Substantia nigra (tissue), 51 donors: ENCODE measurements at places on chromosomes 7 and 10.

DNA sequence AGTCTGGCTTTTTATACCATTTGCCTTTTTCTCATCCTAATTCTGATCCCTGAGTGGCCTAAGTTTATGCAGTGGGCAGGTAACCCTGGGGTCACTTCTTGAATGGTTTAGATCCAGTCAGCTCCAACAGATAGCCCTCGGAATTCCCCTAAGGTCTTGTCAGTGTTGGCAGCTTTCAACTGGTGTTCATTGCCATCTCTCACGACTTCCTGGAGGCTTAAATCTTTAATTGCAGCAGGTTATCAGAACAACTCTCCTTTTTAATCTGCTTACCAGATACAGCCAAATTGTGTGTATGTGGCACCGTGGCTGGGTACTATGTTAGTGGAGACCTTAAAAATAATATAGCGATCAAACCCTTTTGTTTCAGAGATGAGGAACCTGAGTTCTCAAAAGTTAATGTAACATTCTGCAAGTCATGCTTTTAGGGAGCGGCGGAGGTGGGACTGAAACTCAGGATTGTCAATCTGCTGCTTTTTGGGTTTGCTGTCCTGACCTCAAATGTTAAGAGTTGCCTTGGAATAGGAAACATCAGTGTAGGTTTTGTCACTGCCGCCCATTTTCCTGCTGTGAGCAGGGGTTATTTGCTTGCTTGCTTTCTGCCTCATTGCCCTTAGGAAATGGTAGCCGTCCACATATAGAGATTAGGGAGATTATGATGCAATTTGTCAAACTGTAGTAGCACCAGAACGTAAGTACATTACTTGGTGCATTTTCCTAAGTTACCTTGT is 818 bp downstream of the DLD start:
- no peak for DNase-seq

GRCh38 chr10:126561921-126562680 is 108.4 kb downstream of the C10orf90 start:
- DNase-seq, result no peak

- no peak for DNase-seq
Measured at GRCh38 chr10:46025406-46025805, 5.0 kb downstream of the NCOA4 start.

GRCh38 chr7:34365011-34365410 is 293.0 kb upstream of the NPSR1 start:
- no peak for DNase-seq

GRCh38 chr10:127266431-127266830 is 70.0 kb upstream of the INSYN2A start:
- no peak for DNase-seq

DNA sequence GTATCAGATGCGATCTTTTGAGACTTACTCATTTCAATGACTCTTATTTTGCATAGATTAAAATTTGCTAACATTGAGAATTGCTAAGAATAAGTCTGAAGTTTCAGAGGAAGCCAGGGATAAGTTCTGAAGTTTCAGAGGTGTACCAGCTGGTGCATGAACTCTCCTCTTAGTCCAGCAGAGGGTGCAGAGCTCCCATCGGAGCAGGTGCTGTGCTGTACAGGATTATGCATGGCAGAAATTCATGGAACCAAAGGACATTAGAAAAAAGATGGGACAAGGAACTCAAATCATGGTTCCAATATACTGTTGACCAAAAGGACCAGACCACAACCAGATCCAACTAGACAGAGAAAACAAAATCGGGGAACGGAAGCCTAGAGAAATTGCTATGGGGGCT is 41.9 kb downstream of the MGAM2 start:
- no peak for DNase-seq

DNA sequence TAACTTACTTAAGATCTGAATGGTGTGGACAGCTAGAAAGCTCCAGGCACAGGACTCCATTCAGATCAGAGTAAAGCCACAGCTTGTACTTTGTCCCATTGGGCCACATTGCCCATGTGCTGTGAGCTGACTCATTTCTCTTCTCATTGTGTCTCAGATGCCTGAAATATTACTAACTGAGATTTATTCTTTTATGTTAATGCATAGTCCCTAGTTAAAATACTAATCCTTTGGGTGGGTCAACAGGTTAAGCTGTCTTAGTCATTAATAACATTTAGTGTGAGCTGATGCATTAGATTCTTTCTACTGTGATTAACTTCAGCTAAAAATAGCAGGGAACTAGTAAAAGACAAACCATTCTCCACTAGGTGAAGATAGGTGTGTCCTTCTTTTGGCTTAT is 104.7 kb upstream of the ARMC3 start:
- no peak for DNase-seq

GRCh38 chr10:43706166-43706565 is 57.5 kb upstream of the ZNF32 start:
- no peak for DNase-seq

- DNase-seq, result no peak
Measured at GRCh38 chr7:106110885-106111654, 1.0 kb downstream of the SYPL1 start.

DNA sequence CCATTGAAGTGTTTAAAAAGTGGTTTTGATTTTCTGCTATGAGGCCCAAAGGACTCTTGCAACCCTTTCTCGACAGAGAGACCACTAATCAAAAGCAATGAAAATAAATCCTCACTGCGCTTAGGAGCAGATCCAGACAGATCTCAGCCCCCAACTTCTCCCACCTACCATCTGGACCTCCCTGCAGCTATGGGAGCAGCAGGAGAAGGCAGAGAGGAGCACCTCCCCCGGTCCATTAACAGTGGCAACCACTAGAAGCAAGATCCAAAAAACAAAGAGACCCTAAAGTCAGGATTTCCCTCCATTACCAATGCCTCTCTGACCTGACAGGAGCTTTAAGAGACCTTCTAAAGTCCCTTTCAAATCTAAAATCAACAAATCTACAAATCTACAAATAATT is 99.0 kb upstream of the LSM8 start:
- DNase-seq, result no peak

GRCh38 chr7:72235351-72235750 is 176.8 kb downstream of the CALN1 start:
- no peak for DNase-seq

- no peak for DNase-seq
Measured at GRCh38 chr10:100728928-100729861, 16.2 kb upstream of the PAX2 start.

DNA sequence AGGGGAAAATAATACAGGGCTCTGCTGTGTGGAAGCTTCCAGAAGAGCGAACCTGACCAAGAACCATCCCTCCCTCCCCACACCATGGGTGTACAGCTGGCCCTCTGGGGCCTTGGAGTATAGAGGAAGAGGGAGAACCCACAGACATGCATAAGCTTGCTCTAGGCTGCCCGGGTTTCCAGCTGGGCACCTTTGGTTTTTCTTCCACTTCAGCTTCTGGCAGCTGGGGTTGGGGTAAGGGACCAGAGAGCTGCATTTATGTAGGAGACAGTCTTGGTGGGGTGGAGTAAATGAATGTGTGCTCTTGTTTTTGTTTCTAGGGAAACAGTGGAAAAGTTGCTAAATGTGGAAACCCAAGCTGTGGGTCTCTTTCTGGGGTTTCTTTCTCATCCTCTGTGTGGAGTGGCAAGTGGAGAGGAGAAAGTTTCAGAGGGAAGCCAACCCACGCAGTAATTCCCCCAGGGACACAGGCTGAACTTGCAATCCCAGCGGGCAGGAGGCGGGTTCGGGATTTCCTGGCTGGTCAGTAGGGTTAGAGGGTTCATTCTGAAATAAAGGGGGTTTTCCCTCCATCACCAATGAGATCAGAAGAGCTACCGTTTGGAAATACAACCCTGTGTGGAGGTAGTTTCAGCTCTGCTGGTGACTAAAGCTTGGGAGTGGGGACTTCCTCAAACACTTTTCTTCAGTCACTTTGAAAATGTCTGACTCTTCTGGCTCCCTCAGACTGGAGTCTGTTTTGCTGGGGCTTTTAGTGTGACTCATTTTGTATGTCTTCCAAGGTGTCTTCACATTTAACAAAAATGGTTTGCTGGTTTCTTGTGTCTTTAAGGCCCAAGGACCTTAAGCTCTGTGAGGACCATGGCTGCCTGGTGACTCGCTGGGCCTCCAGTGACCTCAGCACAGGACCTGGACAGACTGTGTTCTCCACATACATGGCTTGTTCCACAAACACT is 22.2 kb upstream of the SRGN start:
- DNase-seq, result no peak
